ENCODE measurements at places on chromosomes 7 and 10.

- DNase-seq, result no peak
Observed at GRCh38 chr7:34849986-34850385, 187.3 kb downstream of the DPY19L1 start.

- DNase-seq, result no peak
Observed at GRCh38 chr7:149655784-149656183, 117.6 kb downstream of the ZNF467 start.

- no peak for DNase-seq
Observed at GRCh38 chr10:122255509-122256301, 15.4 kb upstream of the BTBD16 start.

DNA sequence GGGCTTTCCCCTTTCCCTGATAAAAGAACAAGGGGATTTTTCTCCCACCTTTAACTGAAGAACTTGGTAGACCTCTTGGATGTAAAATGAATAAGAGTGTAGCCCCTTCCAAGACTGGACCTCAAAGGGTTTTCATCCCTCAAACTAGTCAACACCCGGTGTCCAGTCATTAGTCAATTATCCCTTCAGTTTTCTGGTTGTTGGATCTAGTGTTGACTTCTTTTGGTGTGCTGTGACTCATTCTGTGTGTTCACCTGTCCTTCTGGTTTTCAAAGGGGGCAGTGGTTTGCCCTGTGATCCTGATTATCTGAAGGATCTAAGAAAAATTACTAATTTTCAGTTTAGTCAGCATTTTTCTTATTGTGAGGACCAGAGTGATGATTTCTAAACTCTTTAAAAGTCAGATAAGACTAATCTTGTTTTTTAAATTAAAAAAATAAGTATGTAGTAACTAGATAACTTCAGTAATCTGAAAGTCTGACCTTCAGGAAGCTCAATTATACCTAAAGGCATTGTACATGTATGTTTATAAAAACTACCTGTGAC is 583.5 kb downstream of the CNTNAP2 start:
- no peak for DNase-seq

- DNase-seq, result no peak
Observed at GRCh38 chr7:10696064-10696463, 277.6 kb upstream of the PHF14 start.

- DNase-seq, result no peak
Observed at GRCh38 chr7:22651534-22652243, 75.3 kb upstream of the IL6 start.

DNA sequence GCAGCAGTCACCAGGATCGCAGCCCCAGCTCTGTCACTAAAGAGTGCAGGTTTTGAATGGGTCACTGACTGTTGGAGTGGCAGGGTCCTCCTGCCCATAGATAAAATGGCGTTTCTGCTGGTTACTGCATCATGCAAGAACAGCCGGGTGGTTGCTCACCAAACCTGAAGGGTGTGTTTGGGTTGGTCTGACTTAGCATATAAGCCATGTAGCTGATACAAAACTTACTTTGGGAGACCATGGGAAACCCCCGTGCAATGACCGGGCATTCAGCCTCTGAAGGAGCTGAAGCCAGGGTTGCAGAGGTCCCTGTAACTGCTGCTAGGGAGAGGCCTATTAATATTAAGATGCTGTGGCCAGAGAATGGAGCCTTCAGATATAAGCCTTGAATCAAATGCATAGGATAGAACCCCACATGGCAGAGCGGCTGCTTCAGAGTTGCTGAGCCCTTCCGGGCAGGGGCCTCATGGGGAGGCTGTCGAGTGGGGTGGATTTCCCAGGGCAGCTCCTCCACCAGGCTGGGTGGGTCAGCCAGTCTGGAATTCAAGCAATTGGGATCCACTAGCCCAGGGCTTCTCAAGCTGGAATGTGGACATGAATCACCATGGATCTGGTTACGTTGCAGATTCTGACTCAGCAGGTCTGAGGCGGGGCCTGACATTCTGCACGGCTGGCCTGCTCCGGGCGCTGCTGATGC is 70.9 kb upstream of the CTBP2 start:
- DNase-seq, result no peak

DNA sequence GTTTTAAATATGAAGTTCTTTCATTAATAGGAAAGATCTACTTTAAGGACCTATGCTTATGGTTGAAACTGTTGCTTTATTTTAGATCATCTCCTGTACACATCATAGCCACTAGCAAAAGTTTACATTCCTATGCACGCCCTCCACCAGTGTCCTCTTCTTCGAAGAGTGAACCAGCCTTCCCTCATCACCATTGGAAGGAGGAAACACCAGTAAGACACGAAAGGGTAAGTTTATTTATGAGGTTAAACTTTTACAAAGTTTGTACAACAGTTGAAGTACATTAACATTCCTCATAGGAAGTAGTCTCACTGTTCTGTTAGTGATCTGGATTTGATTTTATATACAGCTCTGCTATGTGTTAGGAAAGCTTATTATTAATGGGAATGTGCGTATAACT is 16.9 kb downstream of the HBP1 start:
- no peak for DNase-seq
